Thoracic aorta (tissue), 2 donors: ENCODE measurements at places on chromosomes 2 and 18.

DNA sequence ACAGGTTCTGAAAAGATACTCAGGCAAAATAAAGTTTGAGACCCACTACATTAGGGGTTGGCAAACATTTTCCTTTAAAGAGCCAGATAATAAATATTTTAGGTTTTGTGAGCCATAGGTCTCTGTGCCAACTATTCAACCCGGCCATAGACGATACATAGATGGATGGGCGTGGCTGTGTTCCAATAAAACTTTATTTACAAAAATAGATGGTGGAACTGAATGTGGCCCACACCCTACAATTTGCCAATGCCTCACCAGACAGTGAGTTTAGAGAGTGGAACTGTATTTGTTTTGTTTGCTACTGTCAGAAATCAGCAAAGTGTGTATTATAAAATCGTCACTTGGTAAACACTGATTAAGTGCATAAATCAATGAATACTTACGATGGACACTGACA lies 78.0 kb downstream of the ACKR3 start:
- H3K27me3 ChIP-seq = no peaks in the 10 kb centered on the region
- H3K4me3 ChIP-seq = no peak overlapping the region
- no peak for DNase-seq
- H3K27ac ChIP-seq = no peak overlapping the region

DNA sequence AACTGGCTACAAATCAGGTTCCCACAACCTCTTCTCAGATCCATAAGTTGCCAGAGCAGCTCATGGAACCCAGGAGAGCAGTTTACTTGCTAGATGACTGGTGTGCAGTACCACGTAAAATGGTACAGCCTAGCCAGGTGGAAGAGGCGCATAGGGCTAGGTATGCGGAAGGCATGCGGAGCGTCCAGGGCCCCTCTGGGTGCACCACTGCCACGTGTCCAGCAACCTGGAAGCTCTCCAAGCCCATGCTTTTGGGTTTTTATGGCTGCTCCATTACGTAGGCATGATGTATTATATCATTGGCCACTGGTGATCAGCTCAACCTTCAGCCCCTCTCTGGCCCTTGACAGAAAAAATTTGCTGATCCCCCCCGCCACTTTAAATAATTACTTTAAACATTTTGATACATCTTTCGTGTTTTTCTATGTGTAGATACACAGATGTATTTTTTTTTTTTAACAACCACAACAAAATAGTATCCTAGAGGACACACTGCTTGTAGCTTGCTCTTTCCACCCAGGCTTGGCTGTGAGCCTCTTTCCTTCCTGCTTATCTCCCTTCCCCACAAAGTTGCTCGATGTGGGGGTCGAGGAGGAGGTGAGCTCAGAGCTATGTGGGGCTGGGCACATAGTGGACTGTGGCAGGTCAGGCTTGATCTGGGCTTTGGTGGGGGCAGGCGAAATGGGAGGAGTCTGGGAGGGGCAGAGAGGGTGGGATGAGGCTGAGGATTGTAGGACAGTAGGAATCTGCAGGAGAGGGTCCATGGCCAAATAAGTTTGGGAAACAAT lies 65.4 kb upstream of the MCFD2 start:
- H3K27ac ChIP-seq = peak overlapping the region; percentile 52
- H3K4me1 ChIP-seq = peaks cover 36% of the 10 kb centered on the region
- no peak for DNase-seq
- H3K4me3 ChIP-seq = no peak overlapping the region

GRCh38 chr18:80179857-80180558 lies 67.3 kb downstream of the PARD6G start:
- no peaks in the 10 kb centered on the region for H3K27me3 ChIP-seq
- no peaks in the 10 kb centered on the region for H3K4me1 ChIP-seq
- no peak overlapping the region for H3K27ac ChIP-seq
- H3K4me3 ChIP-seq = no peak overlapping the region

- H3K36me3 ChIP-seq = no peaks in the 10 kb centered on the region
- H3K4me1 ChIP-seq = no peaks in the 10 kb centered on the region
- no peaks in the 10 kb centered on the region for H3K27me3 ChIP-seq
- H3K4me3 ChIP-seq = no peak overlapping the region
- H3K27ac ChIP-seq = no peak overlapping the region
These were observed 228.3 kb upstream of the SETBP1 start for GRCh38 chr18:44452346-44452745.

DNA sequence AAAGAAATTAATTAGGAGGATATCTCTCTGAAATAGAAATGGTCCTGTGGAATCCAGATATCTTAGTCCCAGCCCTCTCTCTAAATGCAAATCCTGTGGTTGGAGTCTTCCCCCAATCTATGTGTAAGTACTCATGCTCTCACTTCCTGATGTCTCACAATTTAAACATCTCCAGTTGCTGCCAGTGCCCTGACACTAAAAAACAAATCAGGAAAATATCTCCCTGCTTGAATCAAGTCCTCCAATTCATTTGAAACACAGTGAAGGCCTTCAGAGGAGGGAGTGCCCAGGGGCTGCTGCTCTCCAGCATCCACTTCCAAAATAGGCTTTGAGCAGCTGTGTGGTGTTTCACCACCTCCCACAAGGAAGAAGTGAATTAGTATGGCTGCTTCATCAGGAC lies 413.8 kb downstream of the RAD51AP2 start:
- H3K36me3 ChIP-seq = no peaks in the 10 kb centered on the region
- DNase-seq = no peak

- no peaks in the 10 kb centered on the region for H3K27me3 ChIP-seq
- no peak overlapping the region for H3K4me3 ChIP-seq
- no peak overlapping the region for H3K27ac ChIP-seq
- no peaks in the 10 kb centered on the region for H3K36me3 ChIP-seq
- no peaks in the 10 kb centered on the region for H3K4me1 ChIP-seq
These were observed 726.2 kb upstream of the ZNF804A start for GRCh38 chr2:183872131-183872530.

DNA sequence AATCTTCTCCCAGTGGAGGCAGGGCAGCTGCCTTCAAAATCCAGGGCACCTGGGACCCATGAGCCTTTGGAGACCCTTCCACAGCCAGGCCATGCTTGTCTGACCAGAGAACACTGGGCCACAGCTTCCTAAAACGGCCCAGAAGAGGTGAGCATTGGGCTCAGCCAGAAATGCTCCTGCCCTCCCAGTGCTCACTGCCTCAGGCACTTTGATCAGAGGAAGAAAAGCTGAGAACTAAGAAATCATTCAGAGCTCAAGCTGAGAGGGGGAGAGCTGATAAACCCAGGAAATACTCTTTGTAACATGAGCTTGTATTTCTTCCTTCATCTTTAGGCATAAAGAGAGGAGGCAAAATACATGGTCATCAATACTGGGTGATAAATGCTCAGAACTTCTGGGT lies 365.5 kb upstream of the KLHL29 start:
- H3K27ac ChIP-seq = no peak overlapping the region
- no peak for DNase-seq

GRCh38 chr2:159904959-159905305 lies 106.9 kb upstream of the CD302 start:
- DNase-seq = no peak
- no peaks in the 10 kb centered on the region for H3K27me3 ChIP-seq
- no peaks in the 10 kb centered on the region for H3K36me3 ChIP-seq
- H3K4me1 ChIP-seq = no peaks in the 10 kb centered on the region
- H3K4me3 ChIP-seq = peak overlapping the region; percentile 88
